Heart left ventricle (tissue), 16 donors: ENCODE measurements at places on chromosomes 12 and 14. TPM values are rescaled to one million over a fixed set of nuclear protein-coding genes. Genes with fewer than 3 reads are reported as not detected.
A peak's percentile ranks its signal among the peaks of the same experiment; 100 is the strongest.

GRCh38 chr14:21995332-21995731 is 321.7 kb upstream of the OR4E1 start:
- no peak for DNase-seq

DNA sequence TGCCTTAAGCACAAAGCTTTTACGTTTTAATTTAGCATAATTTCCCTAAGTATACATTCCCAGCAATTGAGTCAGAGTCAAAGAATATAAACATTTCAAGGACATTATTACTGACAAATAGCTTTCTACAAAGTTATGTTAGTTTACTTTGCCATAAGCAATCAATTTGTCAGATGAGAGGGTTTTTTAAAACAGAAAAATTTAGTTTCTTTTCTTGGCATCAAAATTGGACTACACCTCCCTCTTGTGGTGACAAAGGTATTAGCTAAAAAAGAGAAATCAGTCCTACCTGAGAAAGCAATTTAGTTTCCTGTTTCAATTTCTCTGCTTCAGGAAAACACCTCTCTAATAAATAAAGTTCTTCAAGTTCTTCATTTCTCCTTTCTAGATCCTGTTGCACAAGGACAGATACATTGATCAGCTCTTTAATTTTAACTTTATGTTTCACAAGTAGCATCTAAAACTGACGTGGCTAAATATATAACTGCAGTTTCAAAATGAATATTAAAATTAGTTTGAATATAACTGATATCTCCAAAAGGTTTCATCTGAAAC is 39.9 kb downstream of the DNAI7 start:
- DNase-seq = no peak

GRCh38 chr14:30603402-30603801 is 18.7 kb upstream of the SCFD1 start:
- no peak for DNase-seq

GRCh38 chr14:83208341-83208740 is 1674.7 kb upstream of the SEL1L start:
- no peak for DNase-seq

DNA sequence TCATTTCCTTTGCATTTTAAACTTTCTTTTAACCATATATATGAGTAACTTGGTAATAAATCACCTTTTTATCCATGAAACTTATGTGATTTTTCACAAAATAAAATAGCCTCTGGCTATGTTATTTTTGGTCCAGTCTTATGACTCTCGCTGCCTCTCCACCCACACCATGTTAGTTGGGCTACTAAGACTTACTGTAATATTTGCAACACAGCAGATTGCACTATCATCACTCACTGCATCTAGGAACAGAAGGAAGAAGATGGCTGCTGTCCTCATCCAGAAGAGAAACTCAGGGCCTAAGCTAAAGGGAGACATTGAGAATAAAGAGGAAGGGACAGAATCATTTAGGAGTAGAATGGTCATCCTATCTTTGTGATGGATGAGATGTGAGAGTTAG is 12.6 kb upstream of the B4GALNT3 start:
- DNase-seq = no peak

DNA sequence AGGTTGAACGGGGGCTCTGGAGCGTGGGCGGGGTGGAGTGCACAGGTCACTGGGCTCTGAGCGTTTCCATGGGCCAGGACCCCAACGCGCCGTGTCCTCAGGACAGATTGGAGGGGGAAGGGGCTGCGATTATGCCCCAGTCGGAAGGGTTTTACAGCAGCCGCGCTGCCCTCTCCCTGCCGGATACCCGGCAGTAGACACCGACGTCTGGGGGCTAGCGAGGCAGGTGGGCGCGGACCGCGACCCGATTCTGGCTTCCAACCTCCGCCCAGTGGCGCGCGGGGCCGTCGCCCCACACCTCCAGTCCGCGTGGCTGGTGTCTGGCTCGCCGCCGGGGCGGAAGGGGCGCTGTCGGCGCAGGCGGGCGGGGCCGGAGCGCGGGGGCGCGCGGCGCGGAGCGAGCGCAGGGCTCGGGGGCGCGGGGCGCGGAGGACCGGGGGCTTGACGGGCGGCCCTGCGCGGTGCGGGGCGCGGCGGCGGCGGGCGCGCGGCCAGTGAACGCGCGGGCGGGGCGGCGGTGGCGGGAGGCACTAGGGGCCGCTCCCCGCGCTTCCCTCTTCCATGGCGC is 2.4 kb upstream of the KIF26A start:
- DNase-seq = peak; percentile 54

DNA sequence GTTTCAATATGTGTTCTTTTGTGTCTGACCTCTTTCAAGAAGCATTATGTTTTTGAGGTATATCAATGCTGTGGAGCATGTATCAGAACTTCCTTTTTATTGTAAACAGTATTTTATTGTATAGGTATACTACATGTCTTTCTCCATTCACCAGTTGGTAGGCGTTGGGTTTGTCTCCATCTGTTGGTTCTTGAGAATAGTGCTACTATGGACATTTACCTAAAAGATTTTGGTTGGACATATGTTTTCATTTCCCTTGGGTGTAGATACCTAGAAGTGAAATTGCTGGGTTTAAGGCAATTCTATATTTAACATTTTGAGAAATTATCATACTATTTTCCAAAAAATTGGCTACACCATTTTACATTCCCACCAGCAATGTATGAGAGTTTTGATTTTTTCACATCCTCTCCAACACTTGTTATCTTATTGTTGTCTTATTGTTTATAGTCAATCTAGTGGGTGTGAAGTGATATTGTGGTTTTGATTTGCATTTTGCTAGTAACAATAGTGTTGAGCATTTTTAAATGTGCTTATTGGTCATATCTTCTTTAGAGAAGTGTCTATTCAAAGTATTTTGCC is 409.2 kb downstream of the IPO8 start:
- no peak for DNase-seq

GRCh38 chr14:23432102-23432925 is 3.1 kb downstream of the MYH7 start:
- DNase-seq = no peak

DNA sequence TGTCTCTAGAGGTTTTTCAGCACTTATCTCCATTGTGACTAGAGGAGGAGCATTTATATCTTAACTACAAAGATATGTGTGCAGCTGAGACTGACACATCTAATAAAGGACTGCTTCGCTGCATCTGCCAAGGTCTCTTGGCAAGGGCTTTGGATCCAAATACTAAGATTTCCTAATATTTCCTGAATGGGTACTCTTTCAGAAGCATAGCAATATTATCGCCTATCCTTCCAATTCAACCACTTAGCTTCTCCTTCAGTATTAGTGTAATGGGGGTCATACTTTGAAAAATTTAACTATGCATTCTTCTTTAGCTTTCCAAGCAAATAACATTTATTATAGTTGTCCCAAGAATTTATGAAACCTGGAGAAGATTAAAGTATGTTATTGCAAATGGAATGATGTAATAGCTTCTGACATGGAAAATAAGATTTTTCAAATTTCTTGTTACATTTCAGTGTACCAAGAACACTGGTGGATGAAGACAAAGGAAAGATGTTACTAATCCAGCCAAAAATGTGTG is 243.0 kb upstream of the PDE3A start:
- no peak for DNase-seq

DNA sequence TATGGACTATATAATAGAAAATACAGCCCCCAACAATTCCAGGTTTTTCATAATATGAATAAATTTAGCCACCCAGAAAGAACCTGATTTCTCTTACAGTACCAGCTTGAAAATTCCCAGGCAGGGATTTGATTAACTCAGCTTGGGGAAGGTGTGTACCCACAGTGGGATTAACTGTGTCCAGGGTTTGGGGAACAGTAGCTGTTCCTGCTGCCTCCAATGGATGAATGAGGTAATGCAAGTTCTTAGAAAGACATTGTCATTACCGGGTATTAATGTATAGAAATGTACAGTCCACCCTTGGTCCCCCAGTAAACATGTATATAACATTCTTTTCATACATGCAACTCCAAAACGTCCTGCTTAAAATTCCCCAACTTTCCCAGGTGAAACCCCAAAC is 115.6 kb downstream of the LRIG3 start:
- DNase-seq = no peak

DNA sequence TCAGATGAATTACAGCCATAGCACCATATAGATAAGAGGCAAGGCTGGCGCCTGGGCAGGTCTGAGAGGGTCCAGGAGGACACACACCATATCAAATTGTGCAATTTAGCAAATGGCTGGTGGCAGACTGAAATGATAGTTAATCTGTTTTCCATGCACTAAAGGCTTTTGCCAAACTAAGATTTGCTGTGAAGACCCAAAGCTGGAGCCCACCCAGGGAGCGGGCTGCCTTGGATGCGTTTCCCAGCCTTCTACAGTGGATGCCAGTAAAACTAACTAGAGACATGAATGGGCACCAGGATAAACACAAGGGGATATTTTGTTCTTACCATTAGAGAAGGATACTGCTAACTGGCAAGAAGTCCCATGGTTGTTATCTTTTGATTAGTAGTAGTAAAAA is 475.1 kb downstream of the DPF3 start:
- no peak for DNase-seq

DNA sequence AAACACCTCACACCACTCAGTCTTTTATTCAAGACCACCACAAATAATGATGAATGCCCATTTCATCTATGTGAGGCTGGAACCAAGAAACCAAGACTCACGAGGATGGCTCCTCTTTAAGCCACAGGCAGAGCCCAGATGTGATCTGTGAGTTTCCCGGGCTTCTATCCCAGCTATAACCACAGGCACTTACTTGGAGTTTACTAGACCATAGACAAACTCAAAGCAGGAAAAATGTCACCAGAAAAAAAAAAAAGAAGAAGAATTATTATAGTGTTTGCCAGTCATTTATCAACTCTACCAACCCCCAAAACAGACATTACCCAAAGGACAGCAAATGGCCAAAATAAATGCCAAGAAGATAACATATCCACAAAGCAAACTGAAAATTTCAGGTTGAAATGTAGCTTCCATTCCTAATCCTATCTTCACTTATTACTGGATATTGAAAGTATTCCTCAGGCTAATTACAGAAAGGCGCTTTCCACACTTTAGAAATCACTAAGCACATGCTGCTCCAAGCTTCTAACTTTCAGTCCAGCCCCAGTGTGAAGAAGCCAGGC is 44.7 kb downstream of the ZFYVE1 start:
- no peak for DNase-seq

- DNase-seq = no peak
These were observed 59.3 kb downstream of the DNAI7 start for GRCh38 chr12:25135531-25136154.

DNA sequence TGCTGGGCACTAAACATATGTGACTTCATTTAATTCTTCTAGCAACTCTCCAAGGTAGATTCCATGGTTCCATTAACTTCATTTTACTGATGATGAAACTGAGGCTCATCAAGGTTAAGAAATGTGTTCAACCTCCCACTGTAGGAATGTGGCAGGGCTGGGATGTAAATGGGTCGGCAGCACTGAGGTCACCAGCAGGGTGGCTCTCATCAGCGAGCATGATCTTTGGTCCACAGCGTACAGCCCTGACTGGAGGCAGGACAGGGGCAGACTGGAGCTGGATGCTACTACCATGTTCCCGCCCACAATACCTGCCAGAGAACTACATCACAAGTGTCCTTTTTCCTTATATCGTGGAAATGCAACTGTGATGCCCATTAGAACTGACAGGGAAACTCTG is 4.6 kb downstream of the APPL2 start:
- no peak for DNase-seq

GRCh38 chr14:50359631-50360030 is 37.0 kb downstream of the CDKL1 start:
- DNase-seq = no peak

GRCh38 chr12:8065991-8066594 is at the start of gene C3AR1:
C3AR1 (minus strand) TSS chr12:8066359; CDS start chr12:8060185, 6,174 bp downstream.
- no peak for DNase-seq

- no peak for DNase-seq
These were observed 53.5 kb downstream of the IGF1 start for GRCh38 chr12:102426599-102427542.

DNA sequence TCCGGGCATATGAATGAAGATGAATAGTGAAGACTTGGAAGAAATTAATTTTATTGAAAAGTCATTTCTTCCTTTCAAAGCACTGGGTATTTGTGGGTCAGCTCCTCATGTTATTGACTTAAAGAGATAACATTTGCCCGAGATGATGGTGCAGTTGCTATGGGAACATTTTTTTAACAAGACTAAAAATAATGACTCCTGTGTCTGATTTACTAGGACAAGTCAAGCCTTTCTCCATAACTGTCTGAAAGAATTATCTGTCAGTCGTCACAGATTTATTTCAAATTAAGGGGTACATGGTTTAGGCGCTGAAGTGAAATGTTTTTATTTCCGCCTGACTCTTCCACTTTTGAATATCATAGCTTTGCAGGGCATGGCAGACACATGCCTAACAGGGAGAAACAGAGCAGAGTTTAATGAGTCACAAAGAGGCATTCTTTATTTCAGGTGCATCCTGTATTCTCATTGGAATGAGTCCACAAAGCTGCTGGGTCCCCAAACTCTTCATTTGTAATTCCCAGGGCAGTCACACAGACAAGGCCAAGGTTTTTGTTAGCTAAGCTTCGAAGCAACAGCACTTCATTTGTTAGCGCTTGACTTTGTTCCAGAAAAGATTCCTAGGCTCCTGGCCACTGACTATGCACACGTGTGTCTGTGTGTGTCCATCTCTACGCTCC is 4.3 kb upstream of the GPHB5 start:
- no peak for DNase-seq

DNA sequence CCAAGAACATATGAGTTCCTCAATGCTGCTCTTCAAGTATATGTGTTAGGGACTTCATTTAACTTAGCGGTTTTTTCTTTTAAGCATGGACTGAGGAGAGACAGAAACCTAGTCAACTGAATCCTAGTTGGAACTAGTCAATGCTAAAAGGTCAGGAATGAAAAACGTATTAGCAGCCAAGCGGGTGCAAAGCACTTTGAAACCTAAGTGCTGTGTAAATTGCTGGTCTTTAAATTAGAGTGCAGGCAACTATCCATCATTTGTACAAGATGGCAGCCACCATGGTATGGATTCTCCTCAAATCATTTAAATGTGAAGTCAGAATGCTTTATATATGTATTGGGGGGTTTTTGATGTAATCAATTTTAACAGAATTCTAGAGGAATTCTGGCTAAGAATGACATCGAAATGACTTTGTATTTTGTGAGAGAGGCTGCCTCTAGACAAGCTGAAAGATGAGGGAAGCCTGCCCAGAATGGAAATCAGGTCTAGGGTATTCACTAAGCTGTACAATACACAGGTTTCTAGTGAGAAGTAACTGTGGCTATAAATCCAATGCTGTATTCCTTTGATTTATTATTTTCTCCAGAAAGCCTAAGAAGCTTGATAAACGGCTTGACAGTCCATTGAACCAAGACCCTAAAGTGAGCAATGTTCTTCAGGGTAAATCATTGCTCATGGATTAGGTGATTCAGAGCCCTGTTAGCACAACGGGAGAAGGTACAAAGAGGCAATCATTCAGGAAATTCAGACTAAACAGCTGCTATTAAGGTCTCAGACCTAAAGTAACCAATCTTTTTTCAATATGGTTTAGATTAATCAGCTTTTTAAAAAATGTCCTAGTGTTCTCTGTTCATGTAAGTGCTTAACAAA is 198.8 kb downstream of the ANO2 start:
- DNase-seq = no peak

GRCh38 chr12:113666223-113666622 is 194.6 kb upstream of the LHX5 start:
- DNase-seq = no peak

Gene CATSPERB
- 0.32 TPM for total RNA-seq

Gene EIF2S1
- total RNA-seq = 98.6 TPM

Gene MAP1LC3B2
- total RNA-seq = 3.1 TPM

Gene NAB2
- total RNA-seq = 10.6 TPM

Gene TCL1A
- total RNA-seq = not detected

Gene FITM1
- 58.5 TPM for total RNA-seq

Gene SCARB1
- total RNA-seq = 17.2 TPM

Gene MMAB
- 31.3 TPM for total RNA-seq

Gene PRKD1
- 3.9 TPM for total RNA-seq

Gene NTS
- total RNA-seq = not detected

Gene PLEK2
- total RNA-seq = 2.0 TPM

Gene TAS2R31
- total RNA-seq = not detected

Gene LRRC43
- total RNA-seq = 0.91 TPM
